ENCODE measurements at places on chromosomes 7 and 10.

DNA sequence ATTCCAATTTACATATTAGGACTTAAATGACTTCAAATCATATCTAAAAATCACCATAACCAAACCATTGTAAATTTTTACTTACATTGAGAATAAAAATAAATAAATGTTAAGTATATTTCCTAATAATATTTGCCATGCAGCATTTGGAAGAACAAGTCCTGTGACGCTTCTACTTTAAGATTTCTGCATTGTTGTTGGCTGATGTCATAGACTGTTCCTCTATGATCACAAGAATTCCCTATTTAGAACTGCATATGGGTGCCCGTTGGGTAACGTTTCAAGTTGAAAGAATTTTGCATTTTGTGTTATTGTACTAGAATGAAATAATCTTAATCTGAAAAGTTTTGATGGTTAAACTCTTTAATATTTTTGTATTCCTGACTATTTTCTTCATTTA is 5.1 kb upstream of the ITGB1 start:
- no peak for DNase-seq

- DNase-seq = no peak
Measured at GRCh38 chr7:1752111-1752510, 82.0 kb downstream of the ELFN1 start.

- DNase-seq = no peak
Measured at GRCh38 chr7:37462138-37462537, 13.5 kb upstream of the ELMO1 start.

DNA sequence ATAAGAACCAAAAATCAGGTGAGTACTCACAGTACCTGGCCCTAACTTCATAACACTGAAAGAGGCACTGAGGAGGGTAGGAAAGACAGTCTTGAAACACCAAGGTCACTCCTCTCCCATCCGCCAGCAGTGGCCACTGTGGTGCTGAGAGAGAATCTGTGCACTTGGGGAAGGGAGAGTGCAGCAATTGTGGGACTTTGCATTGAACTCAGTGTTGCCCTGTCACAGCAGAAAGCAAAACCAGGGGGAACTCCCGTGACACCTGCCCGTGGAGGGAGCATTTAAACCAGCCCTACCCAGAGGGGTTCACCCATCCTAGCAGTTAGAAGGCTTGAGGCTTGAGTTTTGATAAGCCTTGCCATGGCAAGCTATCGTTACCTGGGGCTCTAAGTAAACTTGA is 35.2 kb upstream of the MAP3K8 start:
- DNase-seq = no peak

- DNase-seq = no peak
Measured at GRCh38 chr7:54782314-54782713, 23.3 kb upstream of the SEC61G start.

All from stimulated activated CD8-positive, alpha-beta memory T cell treated with anti-CD3 and anti-CD28 coated beads, Interleukin-4, amount 100 ng/mL, for 1 hour (primary cell).